ENCODE measurements at places on chromosomes 6 and 20.

DNA sequence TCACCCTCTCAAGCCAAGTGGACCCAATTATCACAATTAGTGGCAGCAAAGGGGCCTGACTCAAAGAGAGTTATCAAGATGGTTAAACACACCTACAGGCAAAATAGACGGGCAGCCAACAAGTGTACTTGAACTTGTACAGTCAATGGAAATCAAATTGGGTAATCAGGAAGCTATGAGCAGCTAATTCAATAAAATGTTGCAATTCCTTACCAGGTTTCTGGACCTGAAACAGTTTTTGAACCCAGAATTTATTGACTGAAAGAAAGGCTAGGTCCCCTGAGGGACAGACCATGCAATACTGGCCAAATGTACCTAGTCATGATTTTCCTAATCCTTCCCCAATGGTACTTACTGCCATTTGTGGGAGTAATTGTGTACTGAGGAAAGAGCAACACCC is 679.8 kb downstream of the EPM2A start:
- DNase-seq: no peak

DNA sequence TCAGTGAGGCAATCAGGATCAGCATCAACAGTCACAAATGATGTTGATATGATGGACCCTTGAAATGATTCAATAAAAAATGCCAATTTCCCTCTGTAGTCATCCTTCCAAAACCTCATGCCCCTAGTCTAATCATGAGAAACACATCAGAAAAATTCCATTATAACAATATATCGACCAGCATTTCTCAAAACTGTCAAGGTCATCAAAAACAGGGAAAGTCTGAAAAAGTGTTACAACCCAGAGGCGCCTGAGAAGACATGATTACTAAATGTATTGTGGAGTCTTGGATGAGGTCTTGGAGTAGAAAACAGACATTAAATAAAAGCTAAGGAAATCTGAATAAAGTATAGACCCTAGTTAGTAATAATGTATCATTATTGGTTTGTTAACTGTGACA is 133.8 kb downstream of the SLC35B3 start:
- DNase-seq: no peak

DNA sequence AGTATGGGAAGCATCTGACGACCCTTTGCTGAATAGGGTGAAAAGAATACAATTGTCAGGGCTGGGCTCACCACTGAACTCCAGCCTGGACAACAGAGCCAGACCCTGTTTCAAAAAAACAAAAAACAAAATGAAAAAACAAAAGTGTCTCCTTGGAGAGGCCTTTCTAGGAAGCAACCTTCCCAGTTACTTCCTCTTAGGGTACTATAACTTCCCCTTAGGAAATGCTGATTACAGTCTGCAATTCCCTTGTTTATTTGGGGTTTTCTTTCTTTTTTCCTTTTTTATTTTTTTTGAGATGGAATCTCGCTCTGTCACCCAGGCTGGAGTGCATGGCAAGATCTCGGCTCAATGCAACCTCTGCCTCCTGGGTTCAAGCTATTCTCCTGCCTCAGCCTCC is 20.5 kb upstream of the TTPAL start:
- no peak for DNase-seq

GRCh38 chr6:169777896-169778295 is 26.5 kb downstream of the ERMARD start:
- no peak for DNase-seq

DNA sequence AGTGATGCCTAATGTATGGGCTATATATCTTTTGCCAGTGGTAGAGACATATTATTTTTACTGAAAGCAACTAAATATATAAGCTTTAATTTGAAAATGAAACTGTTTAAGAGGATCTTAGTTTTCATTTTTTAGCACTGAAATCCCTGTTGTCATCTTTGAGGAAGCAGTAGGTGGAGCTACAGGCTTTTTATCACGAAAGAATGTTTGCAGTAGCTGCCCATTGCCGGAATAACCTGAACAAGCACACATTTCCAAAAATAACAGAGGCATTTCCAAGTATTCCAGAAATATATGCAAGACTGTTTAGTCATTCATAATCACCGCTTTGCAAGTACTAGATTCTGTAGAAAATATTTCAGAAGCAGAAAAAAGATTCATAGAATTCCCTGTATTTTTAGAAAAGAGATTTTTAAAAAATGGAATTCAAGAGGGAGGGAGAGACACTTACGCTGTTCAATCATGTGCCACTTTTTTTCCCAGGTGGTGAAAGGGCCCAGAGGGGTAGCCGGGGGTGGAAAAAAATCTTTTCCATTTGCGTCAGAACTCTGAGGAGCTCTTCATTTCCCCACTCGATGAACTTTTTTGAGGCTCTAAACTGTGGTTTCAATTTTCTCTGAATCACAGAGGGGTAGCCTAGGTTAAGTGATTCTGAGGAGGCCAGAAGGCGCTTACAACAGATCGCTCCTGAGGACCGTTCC is 142.5 kb upstream of the FERMT1 start:
- DNase-seq: peak; percentile 68

DNA sequence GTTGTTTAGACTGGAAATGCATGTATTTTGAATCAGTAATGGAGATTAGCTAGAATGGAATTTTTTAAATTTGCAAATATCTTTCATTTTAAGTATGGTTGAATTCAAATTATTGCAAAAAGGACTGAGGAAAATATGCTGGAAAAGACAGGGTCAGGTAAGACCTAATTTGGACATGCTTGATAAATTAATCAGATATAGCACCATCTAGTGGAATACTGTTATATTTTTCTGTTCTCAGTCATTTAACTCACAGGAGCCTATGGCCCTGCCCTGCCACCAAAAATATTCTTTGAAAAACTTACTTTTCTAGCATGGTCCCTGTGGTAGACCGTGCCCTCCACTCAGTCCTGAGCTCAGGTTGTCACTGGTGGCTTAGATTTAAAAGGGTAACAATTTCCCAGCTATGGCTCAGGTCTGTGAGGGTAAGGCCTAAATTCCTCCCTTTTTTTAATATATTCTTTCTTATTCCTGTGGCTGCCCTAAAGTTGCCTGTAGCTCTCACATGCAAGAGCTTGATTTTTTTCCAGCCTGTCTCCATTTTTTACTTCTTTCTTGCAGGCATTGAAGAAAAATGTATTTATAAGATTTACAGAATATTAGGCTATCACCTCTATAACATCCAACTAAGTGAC is 25.3 kb upstream of the KIAA1586 start:
- peak; percentile 61 for DNase-seq

DNA sequence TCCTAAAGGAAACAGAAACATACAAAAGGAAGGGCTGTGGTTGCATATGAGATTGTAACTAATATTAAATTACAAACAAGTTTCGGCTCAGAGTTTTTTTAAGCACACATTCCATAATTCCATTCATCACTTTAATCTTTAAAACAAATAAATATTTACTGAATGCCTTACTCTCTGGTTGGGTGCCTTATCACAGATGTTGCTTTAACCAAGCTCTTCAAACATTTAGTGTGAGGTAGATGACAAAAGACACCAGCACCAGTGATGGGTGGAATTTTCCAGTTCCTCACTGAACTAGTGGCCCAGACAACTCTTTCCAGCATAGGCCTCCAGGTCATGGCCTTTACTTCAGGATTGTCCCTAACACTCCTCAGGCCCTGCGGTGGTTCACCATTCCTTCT is 58.7 kb downstream of the ARHGAP18 start:
- no peak for DNase-seq

GRCh38 chr6:139920027-139920775 is 545.8 kb upstream of the CITED2 start:
- DNase-seq: no peak

DNA sequence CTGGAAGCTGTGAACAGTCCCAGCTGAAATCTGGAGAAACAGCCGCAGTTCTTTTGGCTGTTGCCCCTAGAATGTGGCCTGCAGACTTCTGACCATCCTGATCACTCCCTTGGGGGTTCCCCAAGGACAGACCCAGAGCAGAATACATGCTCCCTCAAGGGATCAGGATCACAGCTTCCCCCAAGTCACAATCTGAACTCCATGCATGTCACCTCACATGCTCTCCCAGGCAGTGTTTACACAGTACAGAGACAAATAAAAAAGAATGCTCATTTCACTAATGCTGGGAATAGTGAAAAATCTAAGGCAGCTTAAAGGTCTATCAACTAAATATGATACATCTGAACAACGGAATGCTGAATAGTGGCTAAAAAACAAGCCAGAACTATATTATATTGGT is 20.5 kb downstream of the SPAG4 start:
- no peak for DNase-seq

DNA sequence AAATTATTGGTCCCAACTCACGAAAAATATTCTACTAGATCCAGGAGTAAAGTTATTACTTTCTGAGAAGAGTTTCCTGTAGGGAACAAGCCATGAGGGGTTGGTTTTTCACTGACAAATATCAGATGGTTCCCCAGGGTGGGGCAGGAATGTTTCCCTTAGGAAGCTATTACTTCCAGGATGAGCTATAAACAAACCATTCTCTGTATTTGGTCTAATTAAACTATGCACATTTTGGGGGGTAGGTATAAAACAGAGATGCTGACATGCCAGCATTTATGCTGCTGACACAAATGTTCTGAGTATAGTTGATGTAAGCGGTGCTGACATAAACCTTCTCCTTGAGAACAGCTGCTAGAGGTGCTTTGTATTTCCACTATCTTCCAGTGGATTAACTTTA is 54.2 kb downstream of the OGFRL1 start:
- DNase-seq: no peak

DNA sequence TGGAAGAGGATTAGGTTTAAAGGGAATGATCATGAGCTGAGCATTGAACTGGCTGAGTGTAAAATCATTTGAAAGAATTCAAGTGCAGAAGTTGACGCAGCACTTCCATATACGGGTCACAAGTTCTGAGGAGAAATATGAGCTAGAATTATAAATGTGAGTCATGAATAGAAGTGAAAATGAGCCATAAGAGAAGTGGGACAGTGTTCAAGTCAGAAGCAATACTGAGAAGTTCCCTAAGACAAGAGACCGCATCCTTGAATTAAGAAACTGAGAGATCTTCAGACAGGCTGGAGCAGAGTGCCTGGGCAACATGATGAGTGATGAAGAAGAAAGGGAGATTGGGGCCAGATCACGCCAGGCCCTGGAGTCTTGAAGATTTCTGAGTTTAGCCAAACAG is 209.7 kb downstream of the TBX18 start:
- no peak for DNase-seq

DNA sequence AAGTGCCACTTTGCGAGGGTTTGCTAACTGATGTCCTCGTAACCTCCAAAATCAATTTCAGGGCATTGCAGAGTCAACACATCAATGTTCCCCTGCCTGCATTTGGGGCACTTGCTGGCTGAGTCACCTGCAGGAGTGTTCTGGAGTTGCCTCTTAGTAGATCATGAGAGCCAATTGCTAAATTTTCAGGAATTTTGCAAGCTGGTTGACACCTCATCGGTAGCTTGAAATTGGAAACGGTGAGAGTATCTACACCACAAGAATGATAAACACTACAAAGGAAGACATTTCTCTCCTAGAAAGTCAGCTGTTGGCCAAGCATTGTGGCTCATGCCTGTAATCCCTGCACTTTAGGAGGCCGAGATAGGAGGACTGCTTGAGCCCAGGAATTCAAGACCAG is 10.8 kb upstream of the BFSP1 start:
- DNase-seq: peak; percentile 83
